ENCODE measurements at places on chromosomes 13 and 19.

GRCh38 chr13:53368948-53369347 lies 340.3 kb downstream of the OLFM4 start:
- DNase-seq: no peak

GRCh38 chr13:100630555-100630954 lies 42.0 kb upstream of the GGACT start:
- DNase-seq: no peak

DNA sequence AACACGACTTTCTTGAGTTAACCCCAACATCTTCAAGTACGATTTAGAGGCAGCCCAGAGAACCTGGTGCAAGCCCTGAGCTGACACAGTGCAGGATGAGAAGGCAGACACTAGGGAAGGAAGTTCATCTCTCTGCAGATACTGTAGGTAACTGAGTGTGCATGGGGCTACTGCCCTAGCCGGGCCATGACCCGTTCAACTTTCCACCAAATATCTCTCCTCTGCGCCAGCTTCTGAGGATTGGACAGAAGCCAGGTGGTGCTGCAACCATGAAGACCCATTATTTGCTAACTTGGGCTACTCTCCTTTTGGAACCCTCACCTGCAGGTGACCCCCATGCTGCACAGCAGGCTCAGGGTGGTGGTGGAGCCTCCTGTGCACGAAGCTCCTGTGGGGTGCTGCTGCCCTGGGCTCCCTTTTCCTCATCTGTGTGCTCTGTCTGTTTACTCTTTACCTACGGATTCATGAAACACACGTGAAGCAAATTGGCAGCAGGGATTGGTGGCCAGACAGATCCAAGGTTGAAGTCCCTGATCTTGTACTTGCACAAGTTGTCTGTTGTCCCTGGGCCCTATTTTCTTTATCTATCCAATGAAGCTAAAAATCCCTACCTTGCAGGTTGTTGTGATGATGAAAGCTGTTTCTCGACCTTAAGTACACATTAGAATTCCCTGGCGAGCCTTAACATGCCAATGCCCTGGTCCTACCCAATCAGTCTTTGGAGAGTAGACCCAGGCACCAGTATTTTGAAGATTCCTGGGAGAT lies 227.8 kb downstream of the LACC1 start:
- DNase-seq: no peak

GRCh38 chr13:37090912-37091311 lies 14.6 kb downstream of the CSNK1A1L start:
- no peak for DNase-seq

- DNase-seq: no peak
These were observed 70.3 kb downstream of the TEX29 start for GRCh38 chr13:111390522-111391270.

DNA sequence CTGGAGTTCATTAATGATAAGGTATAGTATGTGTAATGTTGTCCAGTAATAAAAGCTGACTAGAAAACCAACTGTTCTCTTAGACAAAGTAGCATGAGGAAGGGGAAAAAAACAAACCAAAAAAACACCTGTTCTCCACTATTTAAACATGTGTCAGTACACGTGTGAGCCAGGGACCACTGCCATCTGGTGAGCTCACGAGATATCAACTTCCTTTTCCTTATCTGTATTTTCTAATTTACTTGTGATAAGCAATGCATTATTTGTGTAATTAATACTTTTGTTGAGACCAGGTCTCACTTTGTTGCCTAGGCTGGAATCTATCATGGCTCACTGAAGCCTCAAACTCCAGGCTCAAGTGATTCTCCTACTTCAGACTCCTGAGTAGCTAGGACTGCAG lies 4.3 kb upstream of the SIX5 start:
- DNase-seq: no peak

DNA sequence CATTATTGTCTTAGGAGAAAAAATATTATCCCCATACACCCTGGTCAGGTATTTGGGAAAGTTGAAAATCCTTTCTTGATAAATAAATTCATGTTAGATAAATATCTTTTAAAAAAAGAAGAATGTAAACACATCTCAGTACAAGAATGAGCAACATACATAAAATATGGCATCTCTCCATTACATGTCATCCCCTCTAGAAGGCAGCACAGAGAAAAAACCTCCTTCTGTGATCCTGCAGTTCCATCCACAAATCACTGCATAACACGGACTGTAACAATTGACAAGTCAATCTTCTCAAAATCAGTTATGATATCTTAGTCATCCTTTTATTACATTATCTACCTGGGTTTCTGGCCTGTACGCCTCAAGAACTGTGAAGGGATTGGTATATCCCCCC lies 683.9 kb upstream of the KLHL1 start:
- DNase-seq: no peak

DNA sequence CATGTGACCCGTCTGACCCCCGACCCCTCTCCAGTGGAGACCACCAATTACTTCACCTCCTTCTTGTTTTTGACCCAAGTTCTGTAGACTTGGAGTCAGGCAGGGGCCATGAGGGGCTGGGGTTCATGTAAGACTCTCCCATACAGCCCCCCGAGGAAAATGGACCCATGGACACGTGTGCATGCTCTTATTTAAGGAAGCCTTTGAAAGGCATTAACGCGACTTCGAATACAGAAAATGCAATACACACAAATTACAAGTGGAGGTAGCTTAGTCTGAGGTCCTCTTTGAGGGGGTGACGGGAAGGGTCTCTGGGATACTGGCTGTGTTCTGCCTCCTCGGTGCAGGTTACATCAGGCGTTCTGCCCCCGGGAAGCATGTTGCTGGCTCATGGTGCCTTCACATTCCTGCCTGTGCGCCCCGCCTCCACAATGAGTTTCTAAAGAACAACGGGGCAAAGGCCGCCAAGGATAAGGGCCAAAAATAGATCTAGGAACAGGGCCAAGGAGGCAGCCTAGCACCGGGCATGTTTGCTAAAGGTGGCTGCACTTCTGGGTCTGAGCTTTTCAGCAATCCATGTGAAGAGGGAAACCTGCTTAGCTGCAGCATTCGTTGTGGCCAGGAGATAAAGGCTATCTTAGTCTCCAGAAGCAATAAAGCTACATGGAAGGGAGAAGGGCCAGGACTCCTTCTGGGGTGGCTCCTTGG lies 54.5 kb downstream of the RAB20 start:
- DNase-seq: no peak

- DNase-seq: no peak
These were observed 103.5 kb downstream of the DPF1 start for GRCh38 chr19:38120471-38121025.

DNA sequence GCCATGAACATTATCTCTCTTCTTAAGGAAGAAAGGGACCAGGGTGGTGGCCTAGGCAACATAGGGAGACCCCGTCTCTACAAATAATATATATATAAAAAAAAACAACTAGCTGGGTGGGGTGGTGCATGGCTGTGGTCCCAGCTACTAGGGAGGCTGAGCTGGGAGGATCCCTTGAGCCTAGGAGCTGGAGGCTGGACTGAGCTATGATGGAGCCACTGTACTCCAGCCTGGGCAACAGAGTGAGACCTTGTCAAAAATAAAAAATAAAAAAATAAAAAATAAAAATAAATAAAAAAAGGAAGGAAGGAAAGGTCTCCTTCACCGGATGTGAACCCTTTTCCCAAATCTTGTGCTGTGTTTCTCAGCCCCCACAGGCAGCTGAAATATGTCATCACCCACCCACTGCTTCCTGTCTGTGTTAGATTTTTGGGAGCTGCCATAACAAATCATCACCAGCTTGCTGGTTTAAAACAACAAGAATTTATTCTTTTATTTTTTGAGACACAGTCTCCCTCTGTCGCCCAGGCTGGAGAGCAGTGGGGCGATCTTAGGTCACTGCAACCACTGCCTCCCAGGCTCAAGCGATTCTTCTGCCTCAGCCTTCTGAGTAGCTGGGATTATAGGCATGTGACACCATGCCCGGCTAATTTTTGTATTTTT lies 9.5 kb upstream of the TSPAN16 start:
- DNase-seq: no peak

GRCh38 chr13:98648686-98649085 lies 71.8 kb upstream of the STK24 start:
- DNase-seq: no peak

DNA sequence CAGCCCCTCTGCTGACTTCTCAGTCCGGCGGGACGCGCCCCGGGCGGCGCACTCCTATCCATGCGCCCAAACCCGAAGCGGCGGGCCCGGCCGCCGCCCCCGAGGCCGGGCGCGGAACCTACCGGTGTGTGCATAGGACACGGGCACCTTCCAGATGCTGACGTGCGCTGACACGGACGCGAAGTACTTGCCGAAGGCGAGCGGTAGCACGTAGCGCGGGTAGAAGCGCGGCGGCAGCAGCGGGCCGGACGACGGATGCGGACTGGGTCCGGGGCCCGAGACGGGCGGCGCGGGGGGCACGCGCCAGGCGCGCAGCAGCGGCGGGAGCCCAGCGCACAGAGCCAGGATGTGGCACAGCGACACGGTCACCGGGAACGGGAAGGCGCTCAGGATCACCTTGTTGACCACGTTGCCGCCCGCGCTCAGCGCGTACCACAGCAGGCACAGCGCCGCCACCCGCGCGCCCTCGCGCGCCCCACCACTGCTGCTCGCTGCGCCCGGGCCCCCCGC lies 338 bp downstream of the SLC35E1 start:
- no peak for DNase-seq

DNA sequence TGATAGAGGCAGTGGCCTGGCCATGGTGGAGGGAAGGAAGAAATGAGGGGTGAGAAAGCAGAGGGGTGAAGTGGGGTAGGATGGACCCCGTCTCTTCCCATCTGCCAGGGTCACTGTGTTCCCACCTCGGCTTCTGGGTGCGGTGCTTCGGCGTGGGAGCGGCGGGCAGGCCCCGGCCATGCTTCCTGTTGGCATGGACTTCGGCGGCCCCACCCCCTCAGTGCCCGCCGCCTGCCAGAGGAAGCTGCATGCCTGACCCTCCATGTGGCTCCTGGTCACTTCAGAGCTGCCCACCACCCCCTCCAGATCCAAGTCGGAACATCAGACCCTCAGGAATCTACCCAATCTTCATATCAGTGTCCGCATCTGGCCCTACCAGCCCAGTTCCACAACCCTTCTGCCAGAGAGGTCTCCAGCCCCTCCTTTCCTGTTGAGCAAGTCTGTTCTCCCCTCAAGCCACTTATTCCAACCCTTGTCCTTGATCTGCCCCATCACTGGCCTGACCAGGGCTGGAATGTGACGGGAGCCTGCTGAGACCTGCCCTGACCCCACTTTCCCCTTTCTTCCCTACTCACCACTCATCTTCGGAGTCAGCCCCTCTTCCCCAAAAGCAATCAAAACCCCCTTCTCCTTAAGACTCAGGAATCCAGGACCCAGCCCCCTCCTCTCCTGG lies 1.5 kb downstream of the KCNN4 start:
- DNase-seq: no peak

- DNase-seq: no peak
These were observed 132.9 kb downstream of the SLITRK6 start for GRCh38 chr13:85666356-85666755.

- DNase-seq: no peak
These were observed 51.3 kb downstream of the GPALPP1 start for GRCh38 chr13:45040622-45041021.

GRCh38 chr19:5805462-5806132 lies 730 bp downstream of the NRTN start:
- DNase-seq: no peak

DNA sequence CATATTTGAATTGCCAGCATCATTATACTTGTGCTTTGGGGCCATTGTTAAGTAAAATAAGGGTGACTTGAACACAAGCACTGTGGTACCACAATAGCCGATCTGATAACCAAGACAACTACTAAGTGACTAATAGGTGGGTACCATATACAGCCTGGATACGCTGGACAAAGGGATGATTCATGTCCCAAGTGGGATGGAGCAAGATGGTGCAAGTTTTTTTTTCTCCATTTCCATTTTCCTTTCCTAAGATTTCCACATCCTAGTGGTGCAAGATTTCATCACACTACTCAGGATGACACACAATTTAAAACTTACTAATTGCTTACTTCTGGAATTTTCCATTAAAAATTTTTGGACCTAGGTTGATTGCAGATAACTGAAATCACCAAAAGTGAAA lies 15.1 kb downstream of the BRCA2 start:
- DNase-seq: no peak

DNA sequence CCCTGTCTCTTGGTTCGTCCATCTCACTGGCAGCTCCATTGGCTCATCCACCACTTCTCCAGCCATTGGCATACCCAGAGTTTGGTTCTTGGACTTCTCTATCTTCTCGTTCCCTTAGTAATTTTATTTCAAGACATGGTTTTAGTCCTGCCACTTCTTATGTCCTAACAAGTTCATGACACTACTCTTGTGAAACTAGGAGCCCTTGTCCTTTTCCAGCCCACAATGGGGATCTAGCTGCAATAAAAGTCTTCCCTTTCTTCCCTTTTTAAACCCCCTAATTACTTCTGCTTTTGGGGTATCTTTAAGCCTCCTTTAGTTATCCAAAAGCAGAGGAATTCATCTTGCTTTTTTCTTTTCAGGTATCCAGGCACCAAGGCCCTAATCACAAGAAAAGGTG lies 2.9 kb upstream of the RCBTB2 start:
- DNase-seq: no peak

- DNase-seq: no peak
These were observed 57.9 kb upstream of the PCDH8 start for GRCh38 chr13:52906122-52906903.

DNA sequence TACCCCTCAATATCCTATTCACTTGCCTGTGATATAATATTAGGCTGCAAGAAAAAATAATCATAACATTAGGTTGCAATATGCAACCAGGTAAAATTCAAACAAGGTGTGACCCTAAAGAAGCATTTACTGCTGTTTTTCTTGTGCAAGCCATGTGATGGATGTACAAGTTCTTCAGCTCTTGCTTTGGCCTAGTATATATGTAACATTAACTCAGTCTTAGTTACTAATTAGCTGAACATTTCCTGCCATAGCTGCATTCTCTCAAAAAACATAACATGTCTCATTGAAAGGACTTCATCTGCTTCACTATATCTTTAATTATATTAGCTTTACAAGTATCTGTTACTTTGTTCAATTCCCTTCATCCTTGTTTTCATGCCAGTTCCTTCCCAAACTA lies 406.8 kb upstream of the HTR2A start:
- DNase-seq: no peak

DNA sequence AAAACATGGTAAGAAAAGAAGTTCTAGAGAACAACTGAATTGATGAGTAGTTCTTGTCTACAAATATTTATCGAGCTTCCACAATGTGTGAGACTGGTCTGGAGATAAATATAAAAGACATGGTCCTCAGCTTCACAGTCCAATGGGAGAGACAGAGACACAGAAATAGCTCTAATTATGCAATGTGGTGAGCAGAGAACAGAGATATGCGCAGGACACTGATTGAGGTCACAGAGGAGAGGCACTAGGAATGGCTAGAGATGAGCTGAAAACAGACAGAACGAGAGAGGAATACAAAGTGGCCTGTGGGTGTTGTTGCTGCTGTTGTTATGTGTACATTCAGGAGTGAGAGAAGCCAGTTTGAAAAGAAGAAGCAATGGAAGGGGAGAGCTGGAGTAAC lies 53.2 kb downstream of the GPALPP1 start:
- no peak for DNase-seq

DNA sequence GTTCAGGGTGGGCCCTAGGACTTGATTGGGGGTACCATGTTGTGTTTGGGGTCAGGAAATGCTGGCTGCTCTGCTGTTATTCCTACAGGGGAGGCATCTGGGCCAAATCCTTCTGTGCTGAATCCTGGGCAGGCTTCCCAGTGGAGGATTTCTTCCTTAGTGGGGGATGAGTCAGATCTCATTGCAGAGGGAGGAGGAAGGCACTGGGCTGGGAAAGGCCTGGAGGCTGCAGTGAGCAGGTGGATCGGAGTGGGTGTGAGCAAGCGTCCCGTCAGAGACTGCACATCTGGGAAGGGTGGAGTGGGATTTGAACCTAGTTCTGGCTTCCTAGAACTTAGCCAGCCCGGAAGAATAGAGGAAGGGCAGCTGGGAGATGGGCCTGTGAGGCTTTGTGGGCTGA lies 11.5 kb downstream of the CCDC124 start:
- DNase-seq: no peak

- DNase-seq: no peak
These were observed 678 bp downstream of the ISOC2 start for GRCh38 chr19:55460670-55461258.
